ENCODE measurements at places on chromosomes 16 and 17. TPM values are rescaled to one million over a fixed set of nuclear protein-coding genes. Genes with fewer than 3 reads are reported as not detected.

- H3K36me3 ChIP-seq: no peaks in the 10 kb centered on the region
- no peak overlapping the region for H3K27ac ChIP-seq
- H3K4me3 ChIP-seq: no peak overlapping the region
- no peak for DNase-seq
These were observed 11.1 kb downstream of the FANCA start for GRCh38 chr16:89805136-89805905.

DNA sequence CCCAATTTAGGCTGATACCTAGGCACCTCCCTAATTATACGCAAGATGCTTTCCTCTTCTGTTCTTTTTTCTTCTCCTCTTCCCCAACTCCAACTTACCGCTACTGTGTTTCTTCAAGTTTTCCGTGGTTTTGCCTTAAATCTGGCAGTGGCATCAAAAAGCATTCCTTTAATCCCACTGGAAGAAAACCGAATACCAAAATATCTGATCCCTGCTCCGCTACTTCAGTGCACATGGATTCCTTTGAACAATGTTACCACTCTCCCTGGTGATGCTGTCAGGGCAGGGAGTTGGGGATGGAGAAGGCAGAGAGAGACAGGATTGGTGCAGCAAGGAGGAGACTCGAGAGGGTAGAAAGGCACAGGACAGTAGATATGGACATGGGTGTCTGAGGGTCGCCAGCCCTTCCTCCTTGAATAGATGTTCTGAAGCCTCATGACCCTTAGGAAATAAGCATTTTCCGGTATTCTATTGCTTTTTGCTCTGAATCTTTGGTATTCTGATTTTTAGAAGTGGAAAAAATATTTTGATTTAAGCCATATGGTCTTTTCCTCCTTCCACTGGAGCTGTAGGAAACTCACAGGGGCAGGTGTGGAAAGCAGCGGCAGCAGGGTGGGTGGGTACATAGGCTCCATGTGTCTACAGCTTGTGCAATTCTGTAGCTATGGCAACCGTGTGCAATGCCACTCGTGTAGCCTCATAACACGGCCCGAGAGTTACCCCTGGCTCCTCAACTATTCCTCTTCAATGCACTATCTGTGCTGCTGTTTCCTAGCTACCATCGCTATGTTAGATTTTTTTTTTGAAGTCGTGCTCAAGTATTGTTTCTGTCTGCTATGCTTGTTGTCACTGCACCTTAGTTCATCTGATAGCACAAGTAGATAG, 32.3 kb upstream of the TANC2 start:
- no peak overlapping the region for H3K4me3 ChIP-seq
- H3K27ac ChIP-seq: no peak overlapping the region
- no peaks in the 10 kb centered on the region for H3K4me1 ChIP-seq
- H3K36me3 ChIP-seq: no peaks in the 10 kb centered on the region
- peaks cover 5% of the 10 kb centered on the region for H3K27me3 ChIP-seq
- DNase-seq: no peak

OSBPL7 gene
- total RNA-seq: 162 TPM

DNA sequence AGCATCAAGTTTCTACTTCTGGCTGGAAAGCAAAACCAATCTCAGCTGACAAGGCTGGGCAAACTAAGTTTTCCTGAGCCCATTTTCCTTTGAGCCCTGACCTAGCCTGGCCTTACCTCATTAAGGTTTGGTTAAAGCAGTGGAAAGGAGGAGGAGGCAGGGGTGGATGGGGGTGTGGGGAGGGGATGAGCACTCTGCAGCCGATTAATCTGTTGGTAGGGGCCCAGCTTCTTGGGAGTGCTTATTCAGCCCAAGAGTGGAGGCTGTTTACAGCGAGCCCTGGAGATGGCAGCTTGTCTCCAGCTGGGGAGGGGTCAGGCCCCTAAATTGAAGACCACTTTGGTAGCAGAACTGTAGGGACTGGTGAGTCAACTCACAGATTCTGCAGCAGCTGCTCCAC, 12.0 kb downstream of the SMCR8 start:
- DNase-seq: no peak
- no peaks in the 10 kb centered on the region for H3K27me3 ChIP-seq
- no peak overlapping the region for H3K4me3 ChIP-seq
- H3K4me1 ChIP-seq: peaks cover 15% of the 10 kb centered on the region
- H3K36me3 ChIP-seq: peaks cover 69% of the 10 kb centered on the region

- no peak overlapping the region for H3K4me3 ChIP-seq
- H3K36me3 ChIP-seq: peaks cover 40% of the 10 kb centered on the region
- H3K27me3 ChIP-seq: no peaks in the 10 kb centered on the region
- H3K4me1 ChIP-seq: peaks cover 40% of the 10 kb centered on the region
- DNase-seq: no peak
These were observed 46.1 kb downstream of the PRMT7 start for GRCh38 chr16:68356919-68357286.

GRCh38 chr16:22898874-22899348, 84.9 kb downstream of the HS3ST2 start:
- peaks cover 3% of the 10 kb centered on the region for H3K27me3 ChIP-seq
- no peaks in the 10 kb centered on the region for H3K36me3 ChIP-seq
- no peak for DNase-seq
- no peaks in the 10 kb centered on the region for H3K4me1 ChIP-seq
- H3K27ac ChIP-seq: no peak overlapping the region

DNA sequence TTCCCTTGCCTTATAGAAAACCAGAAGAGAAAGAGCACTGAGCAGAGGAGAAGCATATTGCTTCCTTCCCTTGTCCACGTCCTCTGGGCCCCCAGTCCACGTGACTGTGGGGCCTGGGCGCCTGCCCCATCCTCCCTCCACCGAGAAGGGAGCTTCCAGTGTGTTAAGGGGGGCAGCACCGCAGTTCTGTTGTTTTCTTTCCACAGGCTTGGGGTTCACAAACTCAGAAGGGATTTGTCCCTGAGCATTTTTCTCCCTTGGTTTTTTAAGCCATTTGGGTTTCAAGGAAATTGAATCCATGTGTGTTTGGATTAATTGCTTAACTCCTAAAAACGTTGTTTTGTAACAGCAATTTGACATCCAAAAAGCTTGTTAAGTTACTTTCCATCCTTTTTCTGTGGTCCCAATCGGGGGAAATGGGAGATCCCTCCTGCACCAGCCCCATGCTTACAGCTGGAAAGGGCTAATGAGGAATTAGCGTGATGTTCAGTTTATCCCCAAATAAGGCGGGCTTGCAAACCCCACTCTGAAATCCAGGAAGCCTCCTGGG, 347.5 kb upstream of the TNRC6C start:
- peaks cover 21% of the 10 kb centered on the region for H3K4me1 ChIP-seq
- DNase-seq: peak; percentile 20
- H3K27me3 ChIP-seq: no peaks in the 10 kb centered on the region
- H3K4me3 ChIP-seq: no peak overlapping the region

DNA sequence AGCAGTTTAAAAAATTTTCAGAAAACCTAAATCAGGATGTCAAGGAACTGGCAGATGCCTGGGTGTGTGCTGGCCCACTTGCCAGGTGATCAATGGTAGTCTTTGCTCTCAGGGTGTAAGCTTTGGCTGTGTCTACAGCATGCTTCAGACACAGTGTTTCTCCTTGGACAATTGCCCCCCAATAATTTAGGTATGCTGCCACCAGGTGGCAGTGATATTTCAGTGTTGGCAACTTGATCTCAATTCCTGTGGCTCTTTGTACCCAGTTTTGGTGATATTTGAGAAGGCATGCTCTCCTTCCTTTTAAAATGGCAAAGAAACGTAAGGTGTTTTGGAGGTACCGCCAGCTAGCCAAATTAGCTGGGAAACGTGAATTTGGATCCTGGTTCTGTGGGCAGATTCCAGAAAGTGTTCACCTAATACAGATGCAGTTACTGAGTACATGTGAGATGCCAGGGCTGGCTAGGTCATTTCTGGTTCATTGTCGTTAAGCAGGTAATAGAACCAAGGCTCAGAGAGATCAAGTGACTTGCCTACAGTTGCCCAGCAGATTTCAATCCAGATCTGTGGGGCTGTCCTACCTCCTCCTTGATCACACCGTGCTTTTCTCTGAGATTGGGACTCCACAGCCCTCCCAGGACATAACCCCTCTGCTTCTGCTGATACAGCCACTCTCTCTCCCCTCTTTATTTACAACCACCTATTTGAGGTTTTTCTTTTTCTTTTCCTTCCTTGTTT, 155.6 kb upstream of the PLCG2 start:
- peaks cover 16% of the 10 kb centered on the region for H3K36me3 ChIP-seq
- H3K4me3 ChIP-seq: no peak overlapping the region
- H3K27me3 ChIP-seq: no peaks in the 10 kb centered on the region
- DNase-seq: peak; percentile 37
- peaks cover 8% of the 10 kb centered on the region for H3K4me1 ChIP-seq

DNA sequence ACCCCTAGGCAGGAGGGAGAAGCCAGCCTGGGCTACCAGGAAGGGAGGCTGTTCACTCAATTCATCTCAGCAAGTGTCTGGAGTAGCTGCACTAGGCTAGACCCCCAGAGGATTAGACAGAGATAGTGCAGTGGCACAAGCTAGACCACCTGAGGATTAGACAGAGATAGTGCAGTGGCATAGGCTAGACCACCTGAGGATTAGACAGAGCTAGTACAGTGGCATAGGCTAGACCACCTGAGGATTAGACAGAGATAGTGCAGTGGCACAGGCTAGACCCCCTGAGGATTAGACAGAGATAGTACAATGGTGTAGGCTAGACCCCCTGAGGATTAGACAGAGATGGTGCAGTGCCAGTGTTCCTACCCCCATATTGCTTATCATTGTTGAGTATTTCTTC, 74.1 kb upstream of the SDK2 start:
- H3K27ac ChIP-seq: no peak overlapping the region
- no peak for DNase-seq
- H3K4me3 ChIP-seq: no peak overlapping the region
- peaks cover 40% of the 10 kb centered on the region for H3K4me1 ChIP-seq
